ACHN (cell line): ENCODE measurements at places on chromosomes 4 and X.

- no peak for DNase-seq
Observed at GRCh38 chr4:128854433-128854832, 44.9 kb downstream of the JADE1 start.

DNA sequence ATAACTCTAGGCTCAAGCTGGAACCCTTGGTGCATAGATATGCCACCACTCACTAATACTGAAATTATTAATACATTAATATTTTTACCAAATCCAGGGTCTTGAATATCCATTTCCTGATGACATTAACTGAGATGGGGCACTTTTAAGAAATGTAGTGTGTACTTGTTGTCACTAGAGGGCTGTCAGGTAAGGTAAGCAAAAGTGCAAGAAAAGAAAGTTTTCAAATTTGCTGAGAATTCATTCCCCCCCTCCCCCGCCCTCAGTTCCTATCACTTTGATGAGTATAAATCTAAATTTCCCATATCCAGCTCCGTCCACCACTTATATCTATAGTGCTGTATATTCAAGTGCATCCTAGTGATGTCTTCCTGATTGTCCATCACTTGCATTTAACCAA, 20.5 kb upstream of the WDR44 start:
- DNase-seq: no peak

DNA sequence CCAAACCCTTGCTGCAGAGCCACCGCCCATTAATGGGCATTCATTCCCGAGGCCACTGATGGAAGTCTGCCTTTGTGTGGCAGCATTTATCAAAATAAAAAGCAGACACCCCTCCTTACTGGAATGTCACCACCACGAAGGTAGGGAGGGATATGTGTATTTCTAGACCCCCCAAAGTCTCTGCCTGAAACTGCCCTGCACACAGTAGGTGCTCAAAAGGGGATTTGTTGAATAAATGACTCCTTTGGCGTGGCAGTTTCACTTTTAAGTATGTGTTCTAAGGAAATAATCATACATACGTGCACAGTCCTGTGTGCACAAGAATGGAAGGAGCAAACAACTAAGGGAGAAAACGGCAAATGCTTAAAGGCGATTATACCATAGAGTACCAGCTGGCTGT, 23.6 kb upstream of the GLOD5 start:
- no peak for DNase-seq

DNA sequence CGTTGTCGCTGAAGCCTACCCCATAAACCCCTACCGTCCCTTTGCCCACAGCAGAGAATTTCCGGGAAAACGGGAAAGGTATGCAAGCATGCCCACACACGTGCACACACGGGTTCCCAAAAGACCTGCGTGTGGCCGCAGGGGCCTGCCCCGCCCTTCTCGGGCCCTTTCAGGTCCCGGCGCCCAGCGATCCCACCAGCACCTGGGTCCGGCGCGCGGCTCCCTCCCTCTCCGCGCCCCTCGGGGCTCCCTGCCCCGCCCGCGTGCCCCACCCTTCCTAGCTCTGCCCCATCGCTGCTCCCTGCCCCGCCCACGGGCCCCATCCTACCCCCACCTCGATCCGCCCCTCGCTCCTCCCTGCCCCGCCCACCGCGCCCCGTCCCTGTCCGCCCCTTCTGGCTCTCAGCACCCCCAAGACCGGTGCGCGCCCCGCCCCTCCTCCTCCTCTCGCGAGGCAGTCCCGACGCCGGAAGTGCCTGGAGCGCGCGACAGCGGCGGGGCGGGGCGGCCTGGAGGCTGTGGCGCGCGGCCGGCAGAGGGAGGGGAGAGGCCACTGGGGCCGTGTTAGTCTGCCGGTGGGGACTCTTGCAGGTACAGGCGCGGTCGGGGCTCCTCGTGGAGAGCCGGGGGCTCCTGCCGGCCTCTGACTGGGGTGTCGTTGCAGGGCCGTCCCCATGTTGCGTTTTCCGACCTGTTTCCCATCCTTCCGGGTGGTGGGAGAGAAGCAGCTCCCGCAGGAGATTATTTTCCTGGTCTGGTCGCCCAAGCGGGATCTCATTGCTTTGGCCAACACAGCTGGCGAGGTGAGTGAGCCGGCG, at the start of gene ANAPC4:
Gene ANAPC4 (plus strand): TSS at position 510 of the 818 bp plus-strand sequence. CDS start 165 bp downstream, at position 675.
- peak; percentile 92 for DNase-seq

DNA sequence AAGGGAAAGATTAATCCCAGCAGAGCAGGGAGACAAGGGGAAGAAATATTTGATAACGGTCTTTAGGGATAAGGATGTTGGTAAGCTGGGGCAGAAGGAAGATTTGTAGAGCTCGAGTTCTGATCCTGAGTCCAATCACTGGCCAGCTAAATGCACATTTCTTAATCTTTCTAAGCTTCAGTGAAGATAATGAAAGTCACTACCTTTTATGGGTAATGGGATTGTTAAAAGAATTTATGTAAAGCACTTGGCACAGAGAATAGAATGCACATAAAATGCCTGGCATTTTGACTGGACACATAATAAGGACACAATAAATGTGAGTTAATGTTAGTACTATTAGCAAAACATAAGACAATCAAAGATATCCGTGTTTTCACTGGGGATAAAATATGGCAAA, 43.3 kb downstream of the NCAPG start:
- no peak for DNase-seq

- no peak for DNase-seq
Observed at GRCh38 chr4:39759569-39759968, 61.6 kb downstream of the UBE2K start.

GRCh38 chrX:130224810-130225209, 43.9 kb downstream of the ZNF280C start:
- no peak for DNase-seq

- DNase-seq: no peak
Observed at GRCh38 chrX:29274517-29274916, 687.3 kb downstream of the IL1RAPL1 start.

DNA sequence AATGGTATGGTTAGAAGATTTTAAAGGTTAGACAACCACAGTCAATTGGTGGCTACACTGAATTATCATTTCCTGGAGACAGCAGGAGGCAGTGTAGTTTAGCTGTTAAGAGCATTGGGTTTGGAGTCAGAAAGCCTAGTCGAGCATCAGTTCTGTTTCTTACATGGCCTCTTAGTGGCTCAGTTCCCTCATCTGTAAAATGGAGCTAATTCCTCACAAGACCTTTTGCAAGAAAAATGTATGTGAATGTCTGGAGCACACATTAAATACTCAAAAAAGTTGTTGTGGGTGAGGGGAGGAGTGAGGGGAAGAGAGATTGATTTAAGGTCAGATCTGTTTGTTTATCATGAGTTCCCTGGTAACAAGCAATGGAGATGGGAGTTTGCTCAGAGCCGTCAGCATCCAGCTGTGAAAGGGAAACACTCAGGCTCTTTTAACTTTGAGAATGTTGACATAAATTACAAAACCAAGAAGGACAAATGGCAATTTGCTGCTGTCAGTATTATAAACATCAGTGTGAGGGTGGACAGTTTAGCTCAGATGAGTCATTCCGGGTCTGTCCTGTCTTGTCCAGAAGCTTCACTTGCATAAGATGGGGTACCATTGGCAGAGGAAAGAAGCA, 98.2 kb upstream of the PGRMC2 start:
- DNase-seq: peak; percentile 47

DNA sequence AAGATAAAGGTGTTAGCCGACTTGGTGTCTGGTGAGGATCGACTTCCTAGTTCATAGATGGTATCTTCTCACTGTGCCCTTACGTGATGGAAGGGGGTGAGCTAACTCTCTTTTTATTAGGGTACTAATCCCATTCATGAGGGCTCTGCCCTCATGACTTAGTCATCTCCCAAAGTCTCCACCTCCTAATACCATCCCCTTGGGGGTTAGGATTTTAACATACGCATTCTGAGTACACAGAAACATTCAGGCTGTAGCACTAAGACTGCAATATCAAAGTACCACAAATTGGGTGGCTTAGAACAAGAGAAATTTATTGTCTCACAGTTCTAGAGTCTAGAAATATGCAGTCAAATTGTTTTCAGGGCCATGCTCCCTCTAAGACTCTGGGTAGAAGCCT, 58.0 kb upstream of the IL13RA1 start:
- DNase-seq: no peak

GRCh38 chr4:147825451-147826287, 93.8 kb downstream of the ARHGAP10 start:
- DNase-seq: no peak

DNA sequence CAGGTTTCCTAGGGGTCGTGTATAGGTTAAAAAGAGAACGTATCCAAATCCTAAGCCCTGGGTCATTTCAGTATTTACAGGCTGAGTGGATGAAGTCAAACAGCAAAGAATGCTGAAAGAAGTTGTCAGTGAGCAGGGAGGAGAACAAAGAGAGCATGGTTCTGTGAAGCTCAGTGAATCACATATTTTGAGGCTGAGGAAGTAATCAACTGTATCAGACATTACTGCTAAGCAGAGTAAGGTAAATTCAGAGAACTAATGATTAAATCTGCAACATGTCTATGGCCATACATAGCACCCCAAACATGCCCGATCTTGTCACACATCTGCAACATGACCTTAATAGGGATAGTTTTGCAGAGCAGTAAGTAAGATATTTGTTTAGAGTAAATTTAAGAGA, 1130.3 kb downstream of the RAPGEF2 start:
- no peak for DNase-seq

DNA sequence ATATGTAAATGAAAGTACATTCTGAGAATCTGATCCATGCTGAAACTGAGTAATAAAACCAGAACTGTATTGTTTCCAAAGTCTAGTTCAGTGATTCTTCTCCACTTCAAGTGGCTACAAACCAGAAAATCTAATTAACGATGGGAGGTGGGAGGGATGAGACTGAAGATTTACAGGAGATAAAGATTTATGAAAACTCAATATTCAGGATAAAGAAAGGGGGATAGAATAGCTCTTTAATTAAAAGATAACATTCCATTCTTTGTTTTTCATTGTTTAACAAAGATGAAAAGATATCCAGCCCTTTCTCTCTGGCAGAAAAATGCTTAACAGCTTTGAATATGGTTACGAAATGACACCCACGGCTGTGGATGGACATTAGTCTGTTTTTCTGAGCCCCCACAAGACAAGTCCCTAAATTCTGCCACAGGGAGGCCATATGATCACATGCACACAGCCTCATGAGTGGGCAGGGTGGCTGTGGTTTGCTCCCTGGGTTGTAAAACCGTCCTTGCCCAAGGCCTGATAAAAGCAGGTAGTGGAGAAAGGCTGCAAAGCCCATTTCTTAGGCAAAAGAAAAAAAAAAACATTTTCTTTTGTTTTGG, 36.4 kb downstream of the TMEM150C start:
- DNase-seq: no peak

DNA sequence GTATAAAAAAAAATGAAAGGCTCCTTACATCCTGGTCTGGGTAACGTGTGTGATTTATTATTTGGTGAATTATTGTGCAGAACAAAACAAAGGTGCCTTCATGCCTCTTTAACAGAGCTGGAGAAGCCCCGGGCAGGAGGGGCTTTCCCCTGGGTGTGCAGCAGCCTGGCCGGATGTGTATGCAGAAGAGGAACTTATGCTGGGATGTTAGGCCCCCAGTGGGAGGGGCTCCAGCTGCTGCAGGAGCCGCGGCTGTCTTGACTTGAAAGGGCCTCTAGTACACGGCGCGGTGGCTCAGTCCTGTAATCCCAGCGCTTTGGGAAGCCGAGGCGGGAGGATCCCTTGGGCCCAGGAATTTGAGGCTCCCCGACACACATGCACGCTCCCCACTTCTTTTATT, 16.0 kb downstream of the CCNQ start:
- no peak for DNase-seq

- DNase-seq: no peak
Observed at GRCh38 chrX:134374910-134375309, 85.1 kb upstream of the HPRT1 start.

- DNase-seq: no peak
Observed at GRCh38 chrX:2696698-2697215, 5.7 kb downstream of the CD99 start.

GRCh38 chr4:40314951-40315350, 20.2 kb upstream of the CHRNA9 start:
- no peak for DNase-seq

DNA sequence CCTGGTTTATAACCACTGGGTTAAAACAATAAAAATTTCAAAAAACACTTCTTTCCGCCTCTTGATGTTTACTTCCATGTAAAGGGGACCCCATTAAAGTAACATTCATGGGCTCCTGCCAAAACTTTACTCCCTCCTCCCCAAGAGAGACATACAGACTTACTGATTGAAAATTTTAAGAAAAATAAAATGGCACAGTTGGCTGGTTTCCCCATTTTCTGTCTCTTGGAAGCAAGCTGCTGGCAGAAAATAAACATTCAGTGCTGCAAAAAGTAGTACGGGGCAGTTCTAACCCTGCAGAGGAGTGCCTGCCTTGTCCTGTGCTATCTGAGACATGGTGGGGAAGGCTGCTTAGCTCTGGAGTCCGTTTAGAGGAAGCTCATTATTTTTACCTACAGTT, 187.3 kb upstream of the INTU start:
- DNase-seq: no peak

- peak; percentile 43 for DNase-seq
Observed at GRCh38 chr4:31655328-31655727, 935.2 kb downstream of the PCDH7 start.

- DNase-seq: no peak
Observed at GRCh38 chr4:145153904-145154298, 26.5 kb downstream of the OTUD4 start.

- no peak for DNase-seq
Observed at GRCh38 chr4:105785792-105786191, 77.2 kb downstream of the GSTCD start.

GRCh38 chr4:172048666-172049065, 235.5 kb downstream of the GALNTL6 start:
- DNase-seq: no peak

DNA sequence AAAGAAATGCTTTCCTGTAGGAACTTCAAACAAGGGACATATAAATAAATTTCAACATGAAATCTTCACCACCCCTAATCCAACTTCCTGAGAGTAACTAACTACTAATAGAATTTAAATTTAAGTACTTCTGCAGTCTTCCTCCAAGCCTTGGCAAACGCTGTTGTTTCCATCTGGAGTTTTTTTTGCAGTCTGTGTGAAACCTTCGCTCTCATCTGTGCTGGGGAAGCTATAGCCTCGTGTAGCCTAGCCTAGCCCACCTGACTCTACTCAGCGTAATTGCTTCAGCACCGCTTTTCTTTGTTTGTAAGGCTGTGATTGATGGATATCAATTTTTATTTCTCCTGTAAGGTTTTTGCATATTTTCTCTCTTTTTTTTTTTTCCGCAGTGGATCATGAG, 30.9 kb downstream of the STOX2 start:
- DNase-seq: no peak
